Chondrocyte (in vitro differentiated cells): ENCODE measurements at places on chromosomes 16 and 17. TPM values are rescaled to one million over a fixed set of nuclear protein-coding genes. Genes with fewer than 3 reads are reported as not detected.

GRCh38 chr16:3963203-3963602 is 82.7 kb upstream of the CREBBP start:
- DNase-seq = no peak

PSMB3 gene
- total RNA-seq = 118 to 156 TPM (median 120 TPM) in 3 replicates

DNA sequence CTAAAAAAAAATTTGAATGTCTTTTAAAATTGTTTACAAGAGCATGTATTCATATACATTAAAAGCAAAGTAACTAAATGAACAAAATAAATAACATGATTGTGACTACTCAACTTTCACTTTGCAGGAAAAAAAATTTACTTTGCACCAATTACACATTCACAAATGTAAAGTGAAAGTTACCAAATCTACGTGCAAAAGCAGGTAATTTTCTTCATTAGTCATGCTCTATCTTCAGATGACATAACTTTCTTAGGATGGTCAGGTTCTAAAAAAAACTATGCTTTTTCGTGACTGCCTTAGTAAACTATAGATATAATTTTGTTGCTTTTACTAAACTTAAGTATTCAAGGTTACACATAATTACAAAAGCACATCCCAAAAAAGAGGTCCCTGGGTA is 17.0 kb upstream of the ABCA10 start:
- DNase-seq = no peak

DNA sequence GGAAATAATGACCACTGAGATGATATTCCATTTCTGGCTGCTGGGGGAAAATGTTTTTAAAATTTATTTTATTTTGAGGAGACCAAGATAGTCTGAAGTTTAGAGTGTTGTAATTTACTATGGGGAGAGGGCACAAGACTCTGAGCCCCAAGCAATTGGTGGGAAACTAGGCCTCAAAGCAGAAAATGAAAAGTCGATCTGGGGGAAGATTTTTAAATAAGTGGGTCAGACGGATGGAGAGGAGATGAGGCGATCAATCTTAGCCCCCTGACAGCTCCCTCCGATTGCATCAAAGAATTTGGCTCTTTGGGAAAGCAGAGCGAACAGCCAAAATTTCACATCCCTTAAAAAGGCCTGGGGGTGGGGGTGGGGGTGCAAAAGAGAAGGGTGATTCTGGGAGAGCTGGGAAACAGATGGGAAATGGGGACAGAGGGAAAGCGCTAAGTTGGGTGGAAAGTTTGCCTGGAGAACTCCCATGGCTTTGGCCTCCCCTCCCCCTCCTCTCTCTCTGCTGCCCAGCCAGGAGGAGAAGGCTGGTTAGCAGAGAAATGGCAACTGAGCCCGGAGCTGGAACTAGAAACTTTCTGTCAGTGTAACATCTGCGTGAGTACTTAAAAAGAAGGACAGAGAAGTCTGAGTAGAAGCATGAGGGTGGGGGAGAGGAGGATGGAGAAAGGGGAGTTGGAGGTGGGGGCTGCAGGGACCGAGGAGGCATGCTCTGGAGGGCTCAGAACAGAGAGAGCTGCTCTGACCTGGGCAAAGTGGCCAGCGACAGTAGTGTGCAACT is 1.4 kb upstream of the HOXB2 start:
- DNase-seq = no peak

DNA sequence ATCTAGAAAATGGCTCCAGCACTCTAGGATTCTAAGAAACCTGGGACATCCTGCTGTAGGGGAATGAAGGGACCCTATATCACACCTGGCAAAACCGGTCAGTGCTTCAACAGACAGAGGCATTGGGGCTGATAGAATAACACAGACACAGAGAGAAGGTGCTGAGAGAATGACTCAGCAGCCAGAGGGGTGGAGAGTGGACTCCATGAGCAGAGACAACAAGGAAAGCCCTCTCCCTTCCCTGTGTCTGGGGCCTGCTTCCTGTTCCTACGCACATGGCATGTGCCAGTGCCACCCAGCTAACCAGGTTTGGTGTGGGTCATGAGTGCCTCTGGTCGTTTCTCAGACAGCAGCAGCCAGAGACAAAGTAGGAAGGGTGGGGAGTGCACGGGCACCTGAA is 140.3 kb downstream of the CCT6B start:
- no peak for DNase-seq

DNA sequence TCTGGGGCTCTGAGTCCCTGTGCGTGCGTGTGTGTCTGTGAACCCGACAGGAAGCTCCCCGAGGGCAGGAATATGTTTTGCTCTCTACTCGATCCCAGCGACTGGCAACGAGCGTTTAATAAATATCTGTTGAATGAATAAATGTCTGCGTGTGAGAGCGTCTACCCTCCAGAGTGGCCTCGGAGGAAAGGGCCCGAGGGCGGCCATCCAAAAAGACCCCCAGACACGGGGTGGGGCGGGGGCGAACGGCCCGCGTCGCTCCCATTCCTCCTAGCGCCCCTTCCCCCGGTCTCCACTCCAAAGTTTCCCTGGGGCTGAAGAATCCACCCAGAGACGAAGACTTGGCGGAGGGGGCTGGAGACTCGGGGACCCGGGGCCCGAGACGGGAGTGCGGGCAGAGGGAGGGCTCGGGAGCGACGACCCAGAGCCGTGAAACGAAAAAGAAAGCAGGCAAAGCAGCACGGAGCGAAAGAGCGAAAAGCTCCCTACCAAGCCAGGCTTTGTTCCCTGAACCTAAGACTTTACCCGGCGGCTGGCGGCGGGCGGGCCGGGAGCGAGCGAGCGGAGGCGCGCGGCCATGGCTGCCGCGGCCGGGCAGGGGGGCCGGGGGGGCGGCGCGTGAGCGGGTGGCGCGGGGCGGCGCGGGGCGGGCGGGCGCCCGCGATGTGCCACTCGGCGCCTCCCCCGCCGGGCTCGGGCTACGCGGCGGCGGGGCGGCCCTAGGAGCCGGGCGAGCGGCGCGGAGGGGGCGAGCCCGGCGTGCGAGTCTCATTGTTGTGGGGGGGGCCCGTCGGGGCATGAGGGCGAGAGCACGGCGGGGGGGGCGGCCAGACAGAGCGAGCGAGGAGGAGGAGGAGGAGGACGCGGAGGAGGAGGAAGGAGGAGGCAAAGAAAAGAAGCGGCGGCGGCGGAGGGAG is at the start of gene MLLT6:
MLLT6 (plus strand) TSS at position 668 of the 917 bp plus-strand sequence. CDS start 360 bp downstream, outside the sequence.
- no peak for DNase-seq

NDUFAB1 gene
- total RNA-seq = 62.5 to 79.2 TPM (median 62.6 TPM) in 3 replicates

GRCh38 chr16:73015612-73016487 is 32.1 kb downstream of the ZFHX3 start:
- no peak for DNase-seq

SEZ6L2 gene
- total RNA-seq = 10.9 to 17.0 TPM (median 16.3 TPM) in 3 replicates

SHISA6 gene
- not detected in 3 replicates for total RNA-seq
